ENCODE measurements at places on chromosomes 16 and 17. TPM values are rescaled to one million over a fixed set of nuclear protein-coding genes. Genes with fewer than 3 reads are reported as not detected.

Gene SOX9
- 33.8 TPM for total RNA-seq

Gene XPO6
- 135 TPM for total RNA-seq

Gene HAS3
- total RNA-seq: 1.7 TPM

Gene SLC13A2
- not detected for total RNA-seq

Gene QRICH2
- total RNA-seq: 3.8 TPM

Gene C17orf100
- total RNA-seq: 3.1 TPM

Gene ICAM2
- total RNA-seq: not detected

Gene HIC1
- 14.5 TPM for total RNA-seq

Gene CACNA1G
- 0.27 TPM for total RNA-seq

Gene ARHGAP23
- 118 TPM for total RNA-seq
